ENCODE measurements at places on chromosomes 12 and 14.
A peak's percentile ranks its signal among the peaks of the same experiment; 100 is the strongest.

- peak; percentile 15 for DNase-seq
Observed at GRCh38 chr12:104695453-104696148, 238.9 kb downstream of the CHST11 start.

DNA sequence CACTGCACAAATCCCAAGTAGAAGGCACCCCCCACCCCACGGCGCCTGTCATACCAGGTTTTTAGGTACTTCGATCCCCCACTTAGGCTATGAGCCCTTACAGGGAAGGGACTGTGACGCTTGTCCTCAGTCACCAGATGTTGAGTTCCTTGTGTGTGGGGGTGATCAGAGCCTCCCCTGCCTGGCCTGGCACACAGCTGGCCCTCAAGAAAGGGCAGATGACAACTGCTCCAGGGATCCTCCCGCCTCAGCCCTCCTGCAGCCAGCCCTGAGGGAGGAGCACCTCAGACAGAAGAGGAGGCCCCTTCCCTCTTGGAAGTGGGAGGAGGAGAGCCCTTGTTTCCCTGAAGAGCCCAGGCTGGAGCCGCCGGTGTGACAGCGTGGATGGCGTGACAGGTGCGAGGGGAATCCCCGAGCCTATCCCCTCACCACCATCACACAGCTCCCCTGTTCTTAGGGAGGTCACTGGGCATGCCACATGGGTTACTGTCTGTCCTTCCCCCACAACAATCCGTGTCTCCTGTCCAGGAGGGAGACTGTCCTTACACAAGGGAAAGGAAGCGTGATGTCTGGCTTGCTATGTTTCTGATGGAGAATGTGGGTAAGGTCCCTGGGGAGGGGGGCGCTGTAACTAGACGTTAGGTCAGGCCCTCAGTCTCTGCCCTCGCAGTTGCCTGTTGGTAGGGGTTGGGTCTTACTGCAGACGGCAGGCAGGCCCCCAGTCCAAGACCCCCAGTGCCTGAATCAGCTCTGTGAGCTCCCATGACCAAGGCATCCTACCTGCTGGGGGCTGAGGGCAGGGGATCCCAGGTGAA, 31.4 kb downstream of the P2RX4 start:
- no peak for DNase-seq

- DNase-seq = no peak
Observed at GRCh38 chr12:75207338-75208083, 2.1 kb downstream of the KCNC2 start.

- DNase-seq = no peak
Observed at GRCh38 chr14:51726166-51726899, 74.6 kb downstream of the FRMD6 start.

DNA sequence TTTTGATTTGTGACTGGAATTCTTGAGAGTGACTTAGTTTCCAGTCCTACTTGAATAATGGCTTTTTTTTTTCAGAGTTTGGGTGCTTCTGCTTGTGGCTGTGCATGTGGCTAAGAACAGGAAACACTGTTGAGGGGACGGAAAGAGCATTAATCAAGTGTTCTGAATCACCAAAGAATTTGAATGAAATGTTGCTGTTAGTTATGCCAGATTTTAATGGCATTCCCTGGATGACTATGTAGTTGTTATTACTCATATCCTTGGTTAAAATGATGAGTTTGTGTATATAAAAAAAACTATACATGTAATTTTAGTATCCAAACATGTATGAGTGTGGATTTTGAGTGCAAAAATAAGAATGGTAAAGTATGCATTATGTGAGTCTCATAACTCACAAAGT, 347.9 kb downstream of the BCAT1 start:
- DNase-seq = no peak

DNA sequence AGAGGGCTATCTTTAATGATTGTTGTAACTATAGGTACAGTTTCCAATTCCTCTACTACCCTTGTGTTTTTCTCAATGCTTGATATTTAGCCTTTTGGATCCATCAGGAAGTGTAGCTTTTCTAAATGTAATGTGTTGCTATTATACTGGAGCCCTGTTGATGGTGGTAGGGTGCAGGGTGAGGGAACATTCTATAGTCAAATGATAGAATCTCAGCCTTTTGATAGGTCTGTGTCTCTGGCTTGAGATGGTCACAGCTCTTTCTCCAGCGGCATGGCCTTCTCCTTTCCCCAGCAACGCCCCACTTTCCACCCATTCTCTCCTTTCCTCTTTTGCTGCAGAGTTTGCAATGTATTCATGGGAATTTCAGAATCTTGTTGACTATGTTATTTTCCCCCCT, 398.6 kb downstream of the RERGL start:
- no peak for DNase-seq

DNA sequence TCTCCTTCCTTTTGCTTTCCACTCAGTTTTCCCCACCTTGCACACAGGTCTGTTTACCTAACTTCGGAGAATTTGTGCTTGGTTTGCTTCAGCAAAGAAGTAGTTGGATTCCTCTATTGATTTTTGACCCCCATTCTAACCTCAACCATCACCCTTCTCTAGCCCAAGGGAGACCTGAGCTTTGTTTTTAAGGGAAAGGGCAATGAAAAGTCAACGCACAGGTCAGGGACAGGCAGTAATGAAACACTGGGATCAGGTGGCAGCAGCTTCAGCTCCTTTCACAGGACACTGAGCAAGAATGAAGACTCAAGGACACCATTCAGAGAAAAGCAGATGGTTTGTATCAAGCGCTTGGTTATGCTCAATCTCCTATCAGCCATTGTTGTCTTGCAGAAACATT, 46.9 kb upstream of the KRR1 start:
- no peak for DNase-seq

GRCh38 chr12:86950444-86950843, 694.3 kb upstream of the MGAT4C start:
- DNase-seq = no peak

- DNase-seq = no peak
Observed at GRCh38 chr12:105116969-105117368, 9.4 kb downstream of the WASHC4 start.

GRCh38 chr12:43914923-43915468, 79.1 kb downstream of the TMEM117 start:
- no peak for DNase-seq

All from stimulated activated CD4-positive, alpha-beta T cell treated with anti-CD3 and anti-CD28 coated beads, Interleukin-15, amount 100 ng/mL, for 1 hour (primary cell).